Stimulated activated CD4-positive, alpha-beta T cell treated with anti-CD3 and anti-CD28 coated beads, TNF-alpha, amount 100 ng/mL, for 1 hour (primary cell): ENCODE measurements at places on chromosomes 7 and 10.

DNA sequence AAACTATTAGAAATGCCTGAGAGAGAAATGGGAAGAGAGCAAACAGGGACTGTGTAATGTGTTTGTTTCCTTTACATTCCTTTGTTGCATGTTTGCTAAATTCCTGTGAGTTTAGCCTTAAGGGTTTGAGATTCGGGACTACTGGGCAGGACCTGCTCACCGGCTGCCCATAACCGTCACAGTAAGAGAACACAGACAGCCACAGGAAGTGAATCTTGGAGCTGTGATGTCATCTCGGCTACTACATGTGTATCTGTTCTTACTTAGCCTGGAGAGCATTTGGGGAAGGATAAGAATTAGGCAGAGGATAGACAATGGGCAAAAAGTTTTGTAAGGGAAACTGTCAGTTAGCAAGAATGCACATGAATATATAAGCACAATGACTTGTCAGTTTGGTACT lies 485.1 kb upstream of the KLF6 start:
- no peak for DNase-seq

DNA sequence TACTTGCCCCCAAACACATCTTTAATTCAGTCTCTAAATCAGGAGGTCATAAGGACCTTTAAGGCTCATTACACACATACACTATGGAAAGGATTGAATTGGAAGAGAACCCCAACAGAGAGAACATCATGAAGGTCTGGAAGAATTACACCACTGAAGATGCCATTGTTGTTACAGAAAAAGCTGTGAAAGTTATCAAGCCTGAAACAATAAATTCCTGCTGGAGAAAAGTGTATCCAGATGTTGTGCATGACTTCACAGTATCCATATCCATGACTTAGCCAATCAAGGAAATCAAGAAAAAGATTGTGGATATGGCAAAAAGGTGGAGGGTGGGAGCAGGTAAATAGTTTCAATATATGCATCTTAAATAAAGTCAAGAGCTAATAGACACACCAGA lies 13.7 kb downstream of the LIPA start:
- no peak for DNase-seq

GRCh38 chr7:116575853-116576252 lies 51.0 kb downstream of the CAV1 start:
- no peak for DNase-seq

DNA sequence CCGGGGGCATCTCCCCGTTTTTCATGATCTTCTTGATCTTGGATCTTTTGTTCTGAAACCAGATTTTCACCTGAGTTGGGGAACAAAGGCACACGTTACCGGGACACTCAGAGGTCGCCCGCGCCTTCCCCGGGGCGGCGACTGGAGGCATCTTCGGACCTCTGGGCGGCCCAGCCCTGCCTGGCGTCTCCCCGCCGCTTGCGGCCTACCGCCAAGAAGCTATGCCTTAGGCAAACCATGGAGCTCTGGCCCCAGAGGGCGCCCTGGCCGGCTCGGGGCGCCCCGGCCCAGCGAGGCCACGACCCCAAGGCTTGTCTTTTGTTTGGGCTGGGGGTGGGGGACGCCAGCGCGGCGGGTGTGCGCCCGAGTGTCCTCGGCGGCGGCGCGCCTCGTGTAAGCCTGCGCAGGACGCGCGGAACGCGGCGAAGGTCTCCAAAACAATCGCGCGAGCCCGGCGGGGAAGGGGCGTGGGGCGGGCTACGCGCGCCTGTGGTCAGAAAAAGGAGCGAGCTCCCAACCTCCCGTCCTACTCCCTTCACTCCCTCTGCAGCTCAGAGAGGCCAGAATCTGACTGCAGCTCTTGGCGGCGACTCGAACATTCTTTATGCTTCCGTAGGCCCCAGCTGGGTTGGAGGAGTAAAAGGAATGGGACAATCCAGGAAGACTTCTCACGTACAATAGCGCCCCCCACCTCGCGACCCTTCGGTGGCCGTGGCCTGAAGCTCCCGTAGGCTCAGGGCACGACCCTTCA lies 3.5 kb downstream of the DLX5 start:
- DNase-seq, result no peak

GRCh38 chr10:110764793-110765512 lies 106.8 kb upstream of the PDCD4 start:
- no peak for DNase-seq

DNA sequence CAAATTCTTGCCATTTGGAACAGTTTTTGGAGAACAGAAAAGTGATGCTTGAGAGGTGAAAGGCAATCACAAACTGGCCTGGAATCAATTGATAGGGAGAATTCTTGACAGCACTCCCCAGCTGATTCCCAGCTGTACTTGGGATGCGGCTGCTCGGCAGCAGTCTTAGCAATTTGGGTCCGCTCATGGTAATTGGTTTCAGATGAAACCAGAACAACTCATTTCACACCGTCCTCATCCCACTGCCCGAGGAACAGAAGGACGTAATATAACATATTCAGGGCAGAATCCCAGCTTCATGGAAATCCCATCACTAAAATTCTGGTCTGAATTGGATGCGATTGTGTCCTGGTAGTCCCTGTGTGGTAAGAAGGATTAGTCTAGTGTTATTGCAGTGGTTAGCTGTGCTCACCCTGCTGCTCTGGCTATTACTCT lies 223.3 kb upstream of the FERD3L start:
- no peak for DNase-seq

DNA sequence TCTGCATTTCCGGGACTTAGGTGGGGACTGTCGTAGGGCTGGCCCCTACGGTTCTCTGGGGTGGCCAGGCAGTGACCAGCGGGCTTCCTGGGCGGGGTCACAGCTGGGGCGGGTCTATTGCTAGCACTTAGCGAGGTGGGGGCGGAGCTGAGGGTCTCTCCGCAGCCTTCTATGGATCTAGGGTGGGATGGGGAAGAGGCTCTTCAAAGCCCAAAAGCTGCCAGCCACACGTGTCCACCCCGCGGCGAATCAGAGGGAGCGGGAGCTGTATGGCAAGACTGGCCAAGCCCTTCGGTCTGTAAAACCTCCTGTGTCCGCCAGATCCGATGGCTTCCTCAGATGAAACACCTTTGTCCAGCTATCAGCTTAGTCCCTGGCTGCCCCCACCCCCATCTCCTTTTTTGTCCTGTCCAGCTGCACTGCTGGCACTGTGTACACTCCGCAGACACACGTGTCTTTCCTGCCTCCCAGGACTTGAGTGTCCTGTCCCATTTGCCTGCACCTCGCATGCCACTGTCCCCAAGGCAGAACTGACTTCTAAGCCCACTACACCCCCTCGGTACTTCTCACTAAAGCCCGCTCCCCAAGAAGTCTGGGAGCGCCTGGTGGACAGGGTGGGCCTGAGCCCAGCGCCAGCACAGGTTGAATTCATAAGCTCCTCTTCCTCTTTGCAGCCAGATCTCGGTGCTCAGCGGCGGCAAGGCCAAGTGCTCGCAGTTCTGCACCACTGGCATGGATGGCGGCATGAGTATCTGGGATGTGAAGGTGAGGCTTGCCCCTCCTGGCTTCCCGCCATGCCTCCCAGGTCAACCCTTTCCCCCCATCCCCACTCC lies 14.8 kb downstream of the PDAP1 start:
- no peak for DNase-seq

DNA sequence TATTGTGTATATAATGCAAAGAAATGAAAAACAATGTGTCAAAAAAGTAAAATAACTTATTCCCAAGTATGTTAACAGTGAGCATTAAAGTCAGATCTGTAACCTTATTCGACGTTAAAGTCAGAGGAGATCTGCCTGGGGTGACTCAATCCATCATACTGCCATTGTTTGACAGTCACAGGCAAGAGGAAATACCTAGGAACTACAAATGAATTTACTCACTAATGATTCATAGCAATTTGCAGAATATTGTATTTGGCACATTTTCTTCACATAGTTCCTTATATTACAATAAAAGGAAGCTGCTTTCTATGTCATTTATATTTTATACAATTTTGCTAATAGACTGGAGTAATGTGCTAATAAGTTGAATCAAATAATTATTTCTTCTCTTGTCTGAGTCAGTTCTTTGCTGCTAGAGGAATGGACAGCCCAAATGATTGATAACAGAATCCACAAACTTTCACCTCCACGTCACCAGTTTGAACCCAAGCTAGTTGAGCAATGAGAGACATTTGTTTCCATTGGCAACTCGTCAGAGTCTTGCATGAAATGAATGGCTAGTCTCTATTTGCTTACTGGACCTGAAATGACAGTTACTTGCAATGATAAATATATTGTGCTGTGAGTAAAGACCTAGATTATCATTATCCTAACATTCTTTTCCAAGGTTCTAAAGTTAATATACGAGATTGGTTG lies 48.5 kb upstream of the TMEM106B start:
- no peak for DNase-seq

- DNase-seq, result no peak
Measured at GRCh38 chr7:108030516-108030915, 27.6 kb upstream of the LAMB1 start.
